ENCODE measurements at places on chromosomes 1 and 21.

DNA sequence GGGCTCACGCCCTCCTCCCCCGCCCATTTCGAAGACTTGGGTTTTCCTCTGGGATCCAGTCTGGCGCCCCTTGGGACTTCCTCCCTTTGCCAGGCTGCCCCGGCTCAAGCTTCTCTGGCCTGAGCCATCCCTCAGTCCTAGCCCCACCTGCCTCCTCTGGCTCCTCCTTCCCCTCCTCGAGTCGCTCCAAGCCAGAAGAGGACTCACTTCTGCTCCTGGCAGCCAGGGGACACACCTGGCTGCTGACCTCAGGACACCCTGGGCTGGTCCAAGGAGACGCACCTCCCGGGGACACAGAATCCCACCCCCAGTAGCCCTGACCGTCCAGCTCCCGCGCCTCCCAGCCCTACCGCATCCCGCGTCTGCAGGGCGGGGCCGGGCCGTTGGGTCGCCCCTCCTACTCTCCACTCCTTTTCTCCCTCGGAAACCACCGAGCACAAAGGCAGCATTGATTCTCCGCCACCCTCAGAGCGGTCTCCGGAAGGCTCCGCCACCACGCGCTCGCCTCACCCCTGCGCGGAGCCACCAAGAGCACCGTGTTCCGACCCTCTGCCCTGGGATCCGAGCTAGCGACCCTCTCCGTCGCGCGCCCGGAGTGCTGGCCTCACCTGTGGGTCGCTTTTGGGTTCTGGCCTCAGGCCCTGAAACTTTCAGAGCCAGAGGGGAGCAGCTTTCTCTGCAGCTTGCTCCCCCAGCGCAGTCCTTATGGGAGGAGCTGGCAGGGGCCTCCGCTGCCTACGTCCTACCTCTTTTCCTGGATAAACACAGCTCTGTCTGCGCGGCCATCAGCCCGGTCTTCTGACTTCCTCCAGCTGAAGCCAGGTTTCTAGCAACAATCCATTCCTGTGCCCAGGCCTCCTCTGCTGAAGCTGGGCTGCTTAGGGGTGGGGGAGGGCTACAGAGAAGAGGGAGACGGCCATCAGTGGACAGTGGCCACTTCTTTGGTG is at the start of gene C2CD4D:
Gene C2CD4D (minus strand): TSS at position 364 of the 947 bp plus-strand sequence. CDS start 831 bp downstream, outside the sequence.
- DNase-seq = peak; percentile 74

- DNase-seq = no peak
Measured at GRCh38 chr21:46039891-46040660, 57.8 kb upstream of the COL6A2 start.

GRCh38 chr1:72620453-72620852 is 338.1 kb upstream of the NEGR1 start:
- DNase-seq = no peak

GRCh38 chr1:4931486-4931885 is 277.1 kb downstream of the AJAP1 start:
- no peak for DNase-seq

DNA sequence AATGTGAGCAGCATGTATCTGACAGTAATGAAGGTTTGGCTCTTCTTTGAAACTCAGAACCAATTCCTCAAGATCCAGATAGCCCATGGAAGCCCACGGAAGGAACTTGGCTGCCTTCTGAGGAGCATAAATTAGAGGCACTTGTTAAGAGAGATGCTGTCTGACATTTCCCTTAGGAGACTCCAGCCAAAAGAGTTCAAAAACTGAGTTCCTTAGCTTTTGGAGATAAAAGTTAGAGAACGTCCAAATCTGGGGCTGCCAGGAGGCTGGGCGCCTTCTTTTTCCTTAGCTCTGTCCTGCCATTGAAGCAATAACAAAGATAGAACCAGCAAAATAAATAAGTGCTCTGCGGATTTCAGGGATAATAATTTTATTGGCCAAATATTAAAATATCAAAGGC is 439.6 kb upstream of the USP24 start:
- DNase-seq = no peak

DNA sequence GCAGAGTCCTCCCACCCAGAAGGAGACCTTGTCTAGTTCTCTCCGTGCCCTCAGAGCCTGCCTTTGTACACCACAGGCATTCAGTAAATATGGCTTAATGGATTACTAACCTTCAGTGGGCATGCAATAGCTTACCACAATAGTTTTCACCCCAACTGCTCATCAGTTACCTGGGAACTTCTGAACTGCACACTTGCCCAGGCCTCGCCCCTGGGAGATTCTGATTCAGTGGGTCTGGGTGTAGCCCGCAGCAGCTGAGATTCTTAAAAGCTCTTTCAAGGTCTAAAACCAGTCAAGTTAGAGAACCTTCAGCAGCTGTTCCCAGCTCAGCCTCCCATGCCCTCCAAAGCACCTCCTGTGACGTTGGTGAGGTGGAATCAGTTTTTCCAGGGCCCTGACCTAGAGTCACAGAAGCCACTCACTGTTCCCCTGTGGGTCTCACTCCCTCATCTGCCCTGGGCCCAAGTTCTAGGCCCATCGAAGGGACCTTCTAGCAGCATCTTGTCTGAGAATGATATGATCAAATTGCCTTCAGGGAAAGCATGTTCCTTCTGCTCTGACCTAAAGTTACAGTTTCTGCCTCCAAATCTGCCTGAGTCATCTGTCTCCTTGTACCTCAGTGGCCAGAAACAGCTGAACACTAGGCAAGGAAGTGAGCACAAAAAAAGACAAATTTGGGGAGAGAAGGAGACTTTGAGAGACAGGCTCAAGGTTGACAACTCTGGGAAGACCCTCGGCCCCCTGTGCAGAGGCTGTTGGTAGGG is 10.8 kb downstream of the ASAP3 start:
- no peak for DNase-seq

DNA sequence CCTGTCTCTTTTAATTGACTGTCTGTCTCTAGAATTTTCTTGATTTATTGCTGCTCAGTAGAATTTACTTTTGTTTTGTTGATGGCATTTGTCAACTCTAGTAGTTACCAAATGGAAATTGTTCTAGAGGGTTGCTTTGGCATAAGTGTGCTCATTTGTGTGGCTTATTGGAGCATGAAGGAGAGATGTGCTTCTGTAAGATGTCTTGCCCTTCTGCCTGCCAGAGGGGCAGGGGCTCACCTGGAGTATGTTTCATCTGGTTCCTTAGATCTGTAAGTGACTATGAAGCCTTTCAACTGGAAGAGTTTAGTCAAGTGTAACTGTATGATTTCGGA is 345.5 kb downstream of the DISC1 start:
- DNase-seq = no peak

- no peak for DNase-seq
Measured at GRCh38 chr1:62265956-62266935, 53.0 kb downstream of the KANK4 start.

GRCh38 chr1:207935166-207935583 is 24.2 kb upstream of the CD34 start:
- DNase-seq = no peak

- no peak for DNase-seq
Measured at GRCh38 chr1:227707846-227708245, 27.3 kb downstream of the JMJD4 start.

DNA sequence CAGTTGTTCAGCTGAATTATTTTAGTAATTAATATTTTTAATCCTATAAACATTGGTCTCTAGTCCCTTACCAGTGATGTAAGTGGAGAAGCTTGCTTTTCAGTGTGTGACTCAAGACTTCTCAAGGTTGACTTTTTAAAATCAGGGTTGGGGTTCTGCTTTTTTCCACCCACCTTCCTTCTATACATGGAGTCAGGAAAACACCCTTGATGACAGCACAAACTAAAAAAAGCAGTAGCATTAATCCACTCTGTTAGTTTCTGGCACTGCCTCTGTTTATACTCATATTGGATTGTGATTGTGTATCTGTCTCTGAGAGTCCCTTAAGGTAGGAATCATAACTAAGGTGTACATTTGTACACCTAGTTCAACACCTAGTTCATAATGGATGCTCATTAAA is 8.3 kb upstream of the PLEKHO1 start:
- DNase-seq = no peak

DNA sequence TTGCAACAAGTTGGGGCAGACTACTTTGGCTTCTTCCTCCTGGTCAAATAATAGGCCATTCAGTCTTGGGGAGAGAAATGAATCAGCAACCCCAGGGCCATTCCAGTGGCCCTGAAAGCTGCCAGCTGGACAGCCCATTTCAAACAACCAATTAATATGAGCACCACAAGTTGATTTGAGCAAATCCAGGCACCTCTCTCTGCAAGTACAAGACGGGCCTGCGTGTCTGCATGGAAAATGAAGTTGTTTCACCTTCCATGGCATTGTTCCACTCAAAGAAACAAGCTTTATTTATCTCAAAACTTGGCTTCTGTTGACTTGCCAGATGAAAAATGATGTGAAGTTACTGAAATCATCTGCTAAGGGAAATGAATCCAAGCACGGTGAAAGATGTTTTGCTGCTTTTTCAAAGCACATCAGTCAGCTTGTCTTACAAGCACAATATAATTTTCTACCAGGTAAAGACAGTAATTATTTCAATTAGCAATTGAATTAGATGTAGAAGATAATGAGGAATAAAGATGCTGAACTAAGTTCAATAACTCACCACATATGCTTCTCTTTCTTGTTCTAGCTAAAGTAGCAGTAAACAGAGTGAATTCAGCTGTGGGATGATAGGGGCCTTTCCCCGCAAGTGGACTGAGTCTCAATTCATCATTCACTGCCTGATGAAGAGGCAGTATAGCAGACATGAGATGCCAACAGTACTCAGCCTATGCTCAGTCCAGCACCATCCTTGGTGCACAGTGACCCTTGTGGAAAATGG is 95.2 kb upstream of the SSX2IP start:
- DNase-seq = no peak

DNA sequence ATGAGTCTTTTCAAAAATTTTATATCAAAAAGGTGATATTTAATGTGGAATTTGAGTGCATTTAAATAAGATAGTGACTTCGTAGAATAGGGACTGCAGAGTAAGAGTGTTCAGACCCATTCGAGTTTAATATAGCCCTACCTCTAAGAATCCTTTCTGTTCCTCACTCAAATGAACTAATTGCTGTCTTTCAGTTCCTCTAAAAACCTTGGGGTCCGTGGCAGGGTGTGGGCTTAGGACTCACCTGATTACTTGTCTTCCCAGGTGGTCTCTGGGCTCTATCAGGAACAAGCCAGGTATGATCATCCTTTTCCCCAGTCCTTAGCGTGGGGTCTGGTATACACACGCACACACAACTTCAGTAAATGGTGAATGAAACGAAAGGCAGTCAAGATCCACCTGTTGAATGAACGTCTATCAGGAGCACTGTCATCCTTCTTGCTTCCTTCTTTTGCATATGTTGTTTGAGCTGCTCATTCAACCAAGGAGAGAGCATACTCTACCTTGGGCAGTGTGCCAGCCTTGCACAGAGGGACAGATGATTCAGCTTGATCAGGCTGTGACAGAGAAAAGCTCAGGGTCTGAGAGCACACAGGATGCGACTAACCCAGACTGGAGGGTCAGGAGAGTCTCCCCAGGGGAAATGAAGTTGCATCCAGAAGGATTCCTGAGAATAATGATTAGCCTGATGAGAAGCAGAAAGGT is 1.2 kb upstream of the RNF11 start:
- DNase-seq = peak; percentile 28

- no peak for DNase-seq
Measured at GRCh38 chr1:166031932-166032571, 134.7 kb downstream of the FAM78B start.

DNA sequence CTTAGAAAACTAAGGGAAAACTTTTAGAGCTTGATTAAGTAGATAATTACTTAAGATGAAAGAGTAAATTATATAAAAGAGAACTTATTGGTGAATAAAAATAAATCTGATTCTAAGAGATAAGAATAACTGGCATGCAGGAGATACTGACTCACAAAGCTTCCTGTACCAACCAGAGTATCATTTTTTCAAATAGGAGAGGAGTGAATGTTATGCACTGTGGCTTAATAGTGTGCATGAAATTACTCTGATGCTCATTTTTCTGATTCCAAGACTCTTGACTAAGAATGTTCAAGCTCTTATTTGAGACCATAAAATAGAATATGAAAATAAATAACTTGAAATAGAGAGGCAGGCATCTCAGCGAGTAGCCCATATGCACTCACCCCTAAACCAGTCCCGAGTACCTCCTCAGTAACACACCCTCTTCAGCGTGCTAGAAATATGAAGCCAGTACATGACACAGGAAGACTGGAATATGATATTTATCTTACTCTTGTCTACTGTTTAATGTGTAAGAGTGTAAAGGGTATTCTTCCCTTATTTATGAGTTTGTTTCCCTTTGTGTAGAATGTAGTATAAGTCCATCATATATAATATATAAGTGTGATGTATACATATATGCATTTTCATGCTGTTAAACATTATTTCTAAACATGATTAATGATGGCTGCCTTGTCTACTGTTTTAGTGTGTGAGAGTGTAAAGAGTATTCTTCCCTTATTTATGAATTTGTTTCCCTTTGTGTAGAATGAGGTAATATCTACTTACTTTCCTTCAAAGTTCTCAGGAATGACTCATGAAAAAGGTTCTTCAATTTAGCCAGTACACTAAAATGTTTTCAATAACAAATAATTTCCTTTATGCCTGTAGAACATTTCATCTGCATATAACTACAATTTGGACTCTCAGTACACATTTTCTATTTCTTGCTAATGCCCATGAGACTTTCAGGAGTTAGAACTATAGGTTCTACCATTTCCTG is 99.2 kb upstream of the PALMD start:
- no peak for DNase-seq

DNA sequence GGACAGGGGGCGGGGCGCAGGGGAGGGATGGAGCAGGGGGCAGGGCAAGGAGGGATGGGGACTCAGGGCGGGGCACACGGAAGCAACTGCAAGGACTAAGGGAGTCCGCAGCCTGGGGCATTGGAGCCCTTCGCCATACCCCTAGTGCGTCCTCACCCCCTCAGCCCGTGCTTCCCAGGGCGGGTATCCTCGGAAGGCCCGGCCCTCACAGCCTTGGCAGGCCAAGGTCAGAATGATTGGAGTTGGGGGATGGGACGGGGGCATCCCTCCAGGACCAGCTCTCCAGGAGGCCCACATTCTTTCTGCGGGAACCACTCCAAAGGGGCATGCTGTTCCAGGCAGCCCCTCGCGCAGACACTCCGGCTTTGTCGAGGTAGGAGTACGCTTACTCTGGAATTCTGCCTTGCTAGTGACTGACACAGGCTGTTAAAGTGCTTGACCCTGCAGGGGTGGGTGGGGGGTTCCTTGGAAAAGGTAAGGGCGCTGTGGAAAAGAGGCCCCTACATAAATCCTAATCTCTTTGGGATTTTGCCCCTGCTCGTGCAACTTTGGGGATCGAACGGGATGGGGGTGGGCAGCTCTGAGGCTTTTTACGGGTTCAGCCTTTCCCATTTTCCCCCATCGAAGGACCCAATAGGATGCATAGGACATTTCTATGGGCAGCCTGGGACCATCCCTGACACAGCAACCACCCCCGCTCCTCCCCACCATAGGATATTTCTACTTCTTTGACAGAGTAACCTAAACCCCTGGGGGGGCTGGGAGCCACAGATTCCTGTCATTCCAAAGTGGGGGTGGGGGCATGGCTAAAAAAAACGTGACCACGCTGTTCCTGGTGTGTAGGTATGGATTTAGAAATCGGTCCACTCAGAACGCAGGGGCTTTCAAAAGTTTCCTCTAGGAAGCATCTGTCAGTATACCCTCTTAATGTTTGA is 738 bp upstream of the TRIM11 start:
- DNase-seq = no peak

- DNase-seq = no peak
Measured at GRCh38 chr1:54091666-54092065, 38.3 kb downstream of the TCEANC2 start.
